ENCODE measurements at places on chromosomes 12 and 14. TPM values are rescaled to one million over a fixed set of nuclear protein-coding genes. Genes with fewer than 3 reads are reported as not detected.

BDKRB2 gene
- 20.4 TPM for total RNA-seq

FGD4 gene
- total RNA-seq: 20.9 TPM

AQP6 gene
- total RNA-seq: not detected

DDX55 gene
- 28.3 TPM for total RNA-seq

PRKD1 gene
- total RNA-seq: 0.30 TPM

TAS2R50 gene
- not detected for total RNA-seq

HOXC11 gene
- not detected for total RNA-seq

ETNK1 gene
- total RNA-seq: 37.3 TPM
